ENCODE measurements at places on chromosomes 3 and 15.

DNA sequence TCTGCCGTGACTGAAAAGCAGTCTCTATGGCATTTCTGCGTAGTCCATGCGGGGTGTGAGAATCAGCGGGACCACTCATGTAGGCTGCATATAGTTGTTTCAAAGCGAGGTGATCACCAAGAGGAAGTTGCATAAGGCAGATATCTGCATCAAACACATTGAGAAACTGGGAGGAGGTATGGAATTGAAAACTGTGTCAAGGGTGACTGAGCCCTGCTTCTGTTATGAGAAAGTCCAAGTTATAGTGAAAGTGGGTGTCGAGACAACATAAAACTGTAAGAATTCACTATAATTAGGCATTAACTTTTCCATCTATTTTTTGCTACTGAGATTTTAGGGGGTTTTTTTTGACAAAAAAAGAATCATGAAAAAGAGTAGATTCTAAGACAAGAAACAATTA lies 109.3 kb downstream of the ZIC1 start:
- DNase-seq, result no peak

DNA sequence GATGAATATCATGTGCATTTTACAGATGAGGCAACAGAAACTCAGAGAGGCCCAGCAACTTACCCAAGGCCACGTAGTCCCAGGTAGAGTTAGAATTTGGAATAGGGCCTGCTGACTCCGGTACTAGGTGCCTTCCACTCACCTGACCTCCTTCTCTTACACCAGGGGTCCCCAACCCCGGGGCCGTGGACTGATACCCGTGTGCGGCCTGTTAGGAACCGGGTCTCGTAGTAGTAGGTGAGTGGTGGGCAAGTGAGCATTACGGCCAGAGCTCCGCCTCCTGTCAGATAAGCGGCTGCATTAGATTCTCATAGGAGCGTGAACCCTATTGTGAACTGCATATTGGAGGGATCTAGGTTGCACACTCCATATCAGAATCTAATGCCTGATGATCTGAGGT lies 64.8 kb downstream of the SMAD3 start:
- no peak for DNase-seq

GRCh38 chr15:38878926-38879325 lies 314.3 kb upstream of the RASGRP1 start:
- DNase-seq, result no peak

DNA sequence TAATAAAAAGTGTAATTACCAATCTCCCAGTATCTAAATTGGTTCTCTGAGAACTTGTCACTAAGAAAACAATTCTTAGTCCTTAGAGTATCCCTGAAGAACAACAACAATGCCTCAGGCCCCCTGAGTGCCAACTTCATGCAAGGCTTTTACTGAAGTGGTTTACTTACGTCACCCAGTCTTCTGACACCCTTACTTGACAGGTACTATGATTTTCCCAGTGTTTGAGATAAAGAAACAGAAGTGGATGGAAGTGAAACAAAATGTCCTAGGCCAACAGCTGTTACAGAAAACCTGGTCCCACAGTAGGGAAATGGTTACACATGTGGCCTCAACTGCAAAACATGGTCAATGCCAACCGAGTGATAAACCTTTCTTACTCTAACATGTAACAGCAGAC lies 331.1 kb downstream of the FOXP1 start:
- no peak for DNase-seq

- no peak for DNase-seq
Observed at GRCh38 chr3:22923711-22924110, 279.4 kb upstream of the UBE2E2 start.

DNA sequence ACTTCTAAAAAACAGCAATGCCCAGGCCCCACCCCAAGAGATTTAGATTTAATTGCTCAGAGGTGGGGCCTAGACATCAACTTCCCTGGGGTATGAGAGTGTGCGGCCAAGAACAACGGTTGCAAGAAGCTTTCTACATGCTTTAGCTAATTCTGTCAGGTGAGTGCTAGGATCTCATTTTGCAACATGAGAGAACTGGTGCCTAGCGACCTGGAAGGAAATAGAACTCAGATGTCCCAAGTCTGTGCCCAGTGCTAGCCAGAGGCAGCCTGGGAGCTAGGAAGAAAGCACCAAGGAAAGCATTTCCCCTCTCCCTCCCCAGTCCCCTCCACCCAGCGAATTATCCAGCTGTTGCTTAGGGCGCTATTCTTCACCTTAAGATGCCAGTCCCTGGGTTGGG lies 22.9 kb upstream of the HRH1 start:
- DNase-seq, result peak; percentile 44

GRCh38 chr15:33194704-33195670 lies at the start of gene FMN1:
FMN1 (minus strand) TSS chr15:33194714; CDS start chr15:33154914, 39,800 bp downstream.
- DNase-seq, result peak; percentile 79

GRCh38 chr15:71761649-71762048 lies 48.7 kb upstream of the NR2E3 start:
- no peak for DNase-seq

GRCh38 chr3:119239206-119239820 lies 1.4 kb downstream of the B4GALT4 start:
- DNase-seq, result no peak

All from retinal pigment epithelial cell (primary cell).